ENCODE measurements at places on chromosomes 5 and 9.

GRCh38 chr9:72982146-72982799 is 29.4 kb upstream of the ALDH1A1 start:
- DNase-seq = no peak

DNA sequence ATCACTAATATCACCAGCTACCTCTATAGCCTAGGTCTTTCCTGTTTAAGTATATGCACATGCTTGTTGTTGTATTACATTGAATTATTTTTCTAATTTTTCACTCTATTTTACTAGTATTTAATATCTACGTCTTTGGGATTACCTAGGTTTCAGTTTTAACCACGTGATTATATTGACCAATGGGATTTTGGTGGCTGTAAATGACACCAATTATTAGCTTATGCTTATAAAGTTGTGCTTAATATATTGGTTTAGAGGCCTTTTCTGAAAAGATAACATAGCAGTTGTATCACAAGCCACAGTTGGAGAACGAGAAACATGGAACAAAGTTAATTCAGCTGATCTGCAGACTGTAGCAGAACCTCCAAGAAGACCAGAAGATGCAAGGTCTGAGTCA is 104.8 kb upstream of the PRDM9 start:
- no peak for DNase-seq

DNA sequence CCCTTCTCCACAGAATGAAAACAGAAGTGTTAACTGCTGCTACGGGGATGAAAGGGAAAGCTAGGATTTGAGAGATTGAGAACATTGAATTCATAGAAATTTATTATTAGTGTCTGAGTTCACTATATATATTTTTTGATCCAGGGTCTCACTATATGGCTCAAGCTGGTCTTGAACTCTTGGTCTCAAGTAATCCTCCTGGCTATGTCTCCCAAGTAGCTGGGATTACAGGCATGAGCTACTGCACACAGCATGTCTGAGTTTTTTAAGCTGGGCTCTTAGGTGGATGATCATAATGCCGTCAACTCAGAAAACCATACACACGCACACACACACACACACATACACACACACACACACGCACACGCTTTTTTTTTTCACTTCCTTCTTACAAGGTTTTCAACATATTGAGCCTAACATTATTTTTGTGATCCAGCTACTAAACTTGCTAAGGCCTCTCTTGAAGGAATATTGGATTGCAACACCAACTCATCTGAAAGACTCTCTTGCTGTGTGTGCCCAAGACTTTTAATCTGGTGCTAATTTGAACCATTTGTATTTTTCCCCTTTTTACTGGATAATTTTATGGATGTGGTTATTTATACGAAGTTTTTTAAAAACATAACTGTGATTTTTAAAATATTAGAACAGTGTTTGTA is 1045.4 kb downstream of the DTWD2 start:
- DNase-seq = no peak

DNA sequence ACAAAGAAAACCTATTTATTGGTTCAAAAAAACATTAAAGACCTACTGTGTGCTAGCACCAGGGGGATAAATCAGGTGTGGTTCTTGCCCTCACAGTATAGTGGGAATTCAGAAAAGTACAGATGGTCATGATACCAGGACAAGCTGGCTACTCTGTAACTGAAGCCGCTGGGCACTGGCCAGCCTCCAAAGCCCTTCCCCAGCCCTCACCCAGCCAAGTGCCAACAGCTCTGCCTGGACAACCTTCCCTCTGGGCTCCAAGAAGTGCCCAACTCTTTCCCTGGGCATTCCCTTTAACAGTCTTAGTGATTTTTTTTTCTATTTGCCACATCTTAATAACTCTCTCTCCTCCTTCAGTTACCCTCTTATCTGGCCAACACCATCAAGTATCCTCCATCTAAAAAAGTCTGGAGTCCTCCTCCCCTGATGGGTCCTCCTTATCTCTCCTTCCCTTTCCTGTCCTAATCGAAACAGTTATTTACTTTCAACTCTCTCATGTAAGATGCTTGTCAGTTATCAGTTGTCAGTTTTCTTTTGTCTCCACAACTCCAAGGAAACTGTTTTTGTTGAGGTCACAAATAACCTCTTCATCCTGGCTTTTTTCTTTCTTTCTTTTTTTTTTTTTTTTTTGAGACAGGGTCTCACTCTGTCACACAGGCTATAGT is 13.3 kb upstream of the SEPTIN8 start:
- DNase-seq = no peak

DNA sequence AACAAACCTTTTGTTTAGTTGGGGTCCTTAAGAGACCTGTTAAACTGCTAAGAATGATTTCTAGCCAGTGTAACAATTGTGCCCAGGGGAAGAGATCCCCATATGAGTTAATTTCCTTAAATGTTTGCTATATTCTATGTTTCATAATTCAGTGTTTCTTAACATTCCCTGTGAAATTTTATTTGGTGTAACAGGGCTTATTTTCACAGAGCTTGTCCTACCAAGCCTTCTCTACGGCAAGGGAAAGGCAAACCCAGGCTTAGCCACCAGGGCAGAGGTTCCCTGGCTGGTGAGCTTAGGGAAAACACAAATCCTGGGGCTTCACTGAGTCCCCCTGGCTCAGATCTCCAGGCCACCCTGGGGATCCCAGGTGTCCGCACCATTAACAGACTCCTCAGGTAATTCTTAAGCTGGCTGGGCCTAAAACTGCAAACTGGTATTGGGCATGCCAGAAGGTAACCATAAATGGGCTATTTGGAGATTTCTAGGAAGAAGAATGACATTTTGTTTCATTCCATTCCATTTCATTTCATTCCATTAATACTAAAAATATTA is 17.0 kb upstream of the LCP2 start:
- DNase-seq = no peak

DNA sequence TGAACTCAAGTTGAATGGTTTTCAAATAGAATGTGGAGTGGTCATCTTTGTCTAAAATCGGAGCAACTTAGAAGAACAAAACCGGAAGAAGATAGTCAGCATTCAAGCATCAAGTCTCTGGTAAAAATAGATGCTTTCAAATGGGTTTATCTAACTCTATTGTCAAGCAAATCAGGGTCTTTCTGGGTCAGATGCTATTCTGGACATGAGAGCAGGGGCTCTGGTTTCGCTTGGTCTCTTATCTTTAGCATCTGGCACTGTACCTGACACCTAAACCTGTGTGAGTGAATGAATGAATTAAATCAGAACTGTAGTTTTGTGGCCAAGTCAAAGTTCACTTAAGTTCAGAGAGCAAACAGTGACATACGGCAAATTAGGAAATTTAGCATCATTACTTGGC is 173.5 kb downstream of the SLIT3 start:
- peak; percentile 30 for DNase-seq
